Osteocyte (in vitro differentiated cells): ENCODE measurements at places on chromosomes 3 and 15. TPM values are rescaled to one million over a fixed set of nuclear protein-coding genes. Genes with fewer than 3 reads are reported as not detected.

GRCh38 chr3:53254509-53255422 lies 1.1 kb downstream of the TKT start:
- H3K36me3 ChIP-seq: peaks cover 8% of the 10 kb centered on the region
- H3K4me3 ChIP-seq: peak overlapping the region; percentile 90
- peaks cover 60% of the 10 kb centered on the region for H3K4me1 ChIP-seq
- H3K27ac ChIP-seq: peak overlapping the region; percentile 93

- DNase-seq: no peak
- H3K36me3 ChIP-seq: no peaks in the 10 kb centered on the region
- H3K4me1 ChIP-seq: peaks cover 35% of the 10 kb centered on the region
- peak overlapping the region; percentile 95 for H3K27ac ChIP-seq
Observed at GRCh38 chr3:197750858-197751737, 1.4 kb downstream of the FYTTD1 start.

ROPN1 gene
- total RNA-seq: not detected in 2 replicates

GRCh38 chr3:184559336-184559735 lies 2.2 kb upstream of the EPHB3 start:
- H3K27me3 ChIP-seq: peaks cover 42% of the 10 kb centered on the region
- DNase-seq: no peak
- H3K27ac ChIP-seq: no peak overlapping the region

RASGRP1 gene
- total RNA-seq: 0.11 and 0.26 TPM in 2 replicates

LRRC15 gene
- 0.18 and 0.27 TPM in 2 replicates for total RNA-seq

CYP11A1 gene
- not detected in 2 replicates for total RNA-seq

- DNase-seq: no peak
- H3K27me3 ChIP-seq: no peaks in the 10 kb centered on the region
- peak overlapping the region; percentile 93 for H3K27ac ChIP-seq
- H3K36me3 ChIP-seq: peaks cover 3% of the 10 kb centered on the region
- peak overlapping the region; percentile 96 for H3K4me3 ChIP-seq
Observed at GRCh38 chr3:5122741-5123706, 932 bp downstream of the ARL8B start.

- no peaks in the 10 kb centered on the region for H3K4me1 ChIP-seq
- no peaks in the 10 kb centered on the region for H3K36me3 ChIP-seq
- H3K27ac ChIP-seq: no peak overlapping the region
Observed at GRCh38 chr3:139468399-139468798, 7.9 kb downstream of the RBP2 start.

DNA sequence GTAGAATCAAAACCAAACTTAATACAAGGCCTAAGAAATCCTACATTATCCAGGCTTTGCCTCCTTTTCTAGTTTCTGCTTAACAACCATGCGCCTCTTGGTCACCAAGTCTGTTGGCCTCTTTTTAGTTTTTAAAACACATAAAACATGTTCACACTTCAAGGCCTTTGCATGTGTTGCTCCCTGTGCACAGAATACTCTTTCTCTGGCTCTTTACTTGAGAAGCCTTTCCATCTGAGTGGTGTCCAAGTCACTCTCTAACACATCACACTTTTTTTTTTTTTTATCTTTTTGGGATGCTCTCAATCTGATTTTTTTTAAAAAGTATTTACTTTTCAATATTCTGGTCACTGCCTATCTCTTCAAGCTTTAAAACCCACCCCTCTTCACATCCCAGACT lies 14.9 kb downstream of the GAP43 start:
- H3K4me1 ChIP-seq: no peaks in the 10 kb centered on the region
- H3K27ac ChIP-seq: no peak overlapping the region
- no peak overlapping the region for H3K4me3 ChIP-seq
- DNase-seq: no peak
- no peaks in the 10 kb centered on the region for H3K36me3 ChIP-seq
- no peaks in the 10 kb centered on the region for H3K27me3 ChIP-seq

DNA sequence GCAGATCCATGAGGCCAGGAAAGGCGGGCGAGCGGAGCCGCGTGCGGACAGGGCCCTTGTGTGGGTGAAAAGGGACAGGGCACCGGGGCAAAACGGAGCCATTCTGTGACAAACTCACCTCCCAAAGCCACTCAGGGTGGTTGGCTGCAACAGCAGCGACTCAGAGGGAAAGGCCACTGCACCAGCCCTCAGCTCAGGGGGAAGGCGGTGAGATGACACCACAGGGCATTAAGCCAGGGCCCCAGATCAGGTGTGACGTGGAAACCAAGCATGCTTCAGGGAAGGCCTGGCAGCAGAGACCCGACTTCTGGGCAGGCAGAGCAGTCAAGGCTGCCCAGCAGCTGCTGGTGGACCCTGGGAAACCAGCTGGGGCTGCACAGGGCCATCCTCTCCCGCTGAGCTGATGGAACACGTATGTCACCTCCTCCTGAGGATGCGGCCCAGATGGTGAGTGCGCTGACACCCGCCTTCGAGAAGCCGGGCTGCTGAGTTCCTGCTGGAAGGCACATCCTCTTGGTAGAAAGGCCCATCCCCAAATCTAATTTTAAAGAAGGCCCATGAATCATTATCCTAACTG lies 82.3 kb downstream of the CHSY1 start:
- H3K36me3 ChIP-seq: peaks cover 14% of the 10 kb centered on the region
- no peak overlapping the region for H3K4me3 ChIP-seq
- no peak overlapping the region for H3K27ac ChIP-seq

GOLGA8G gene
- not detected in 2 replicates for total RNA-seq
